ENCODE measurements at places on chromosomes 2 and 18.

DNA sequence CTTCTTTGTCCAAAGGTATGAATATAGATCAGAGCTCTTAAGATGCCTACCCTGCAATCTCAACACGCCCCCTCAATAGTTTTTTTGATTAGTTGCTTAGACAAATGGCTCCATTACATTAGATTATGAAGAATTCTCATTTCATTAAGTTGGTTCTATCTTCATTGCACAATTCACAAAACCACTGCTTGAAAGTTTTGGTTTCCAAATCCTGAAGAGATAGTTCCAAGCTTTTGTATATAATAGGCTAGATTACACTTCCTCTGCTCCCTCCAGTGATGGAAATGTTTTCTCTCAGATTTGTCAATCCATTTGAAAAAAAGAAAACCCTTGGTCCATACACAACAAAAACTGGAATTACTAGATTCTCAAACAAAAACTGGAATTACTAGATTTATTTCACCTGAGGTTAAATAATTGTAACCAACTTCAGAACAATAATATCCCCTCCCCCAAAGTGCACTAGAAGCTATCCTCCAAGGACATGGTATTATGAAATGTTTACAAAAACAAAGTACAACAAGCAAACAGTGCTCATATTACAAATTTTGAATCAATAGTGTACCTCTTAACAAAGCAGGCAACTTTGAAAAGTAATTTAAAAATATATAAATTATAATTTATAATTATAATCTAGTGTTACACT, 6.8 kb upstream of the TLK1 start:
- no peak for DNase-seq

DNA sequence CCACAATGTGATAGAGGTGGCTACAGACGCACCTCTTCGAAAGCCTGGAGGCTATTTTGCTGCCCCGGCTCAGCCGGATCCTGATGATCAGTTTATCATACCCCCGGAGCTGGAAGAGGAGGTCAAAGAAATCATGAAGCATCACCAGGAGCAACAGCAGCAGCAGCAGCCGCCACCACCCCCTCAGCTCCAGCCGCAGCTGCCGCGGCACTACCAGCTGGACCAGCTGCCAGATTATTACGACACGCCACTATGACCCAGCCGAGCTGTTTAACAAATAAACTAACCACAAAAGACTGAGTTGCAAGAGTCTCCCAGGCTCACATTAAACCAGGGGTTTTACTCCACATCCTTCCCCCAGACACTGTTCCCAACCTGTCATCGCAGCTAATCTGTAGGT, 263.8 kb downstream of the PHLPP1 start:
- no peak for DNase-seq

- no peak for DNase-seq
These were observed 256.1 kb downstream of the PRKCE start for GRCh38 chr2:45907592-45907991.

- peak; percentile 32 for DNase-seq
These were observed 201.8 kb downstream of the ZFP36L2 start for GRCh38 chr2:43024515-43025011.

DNA sequence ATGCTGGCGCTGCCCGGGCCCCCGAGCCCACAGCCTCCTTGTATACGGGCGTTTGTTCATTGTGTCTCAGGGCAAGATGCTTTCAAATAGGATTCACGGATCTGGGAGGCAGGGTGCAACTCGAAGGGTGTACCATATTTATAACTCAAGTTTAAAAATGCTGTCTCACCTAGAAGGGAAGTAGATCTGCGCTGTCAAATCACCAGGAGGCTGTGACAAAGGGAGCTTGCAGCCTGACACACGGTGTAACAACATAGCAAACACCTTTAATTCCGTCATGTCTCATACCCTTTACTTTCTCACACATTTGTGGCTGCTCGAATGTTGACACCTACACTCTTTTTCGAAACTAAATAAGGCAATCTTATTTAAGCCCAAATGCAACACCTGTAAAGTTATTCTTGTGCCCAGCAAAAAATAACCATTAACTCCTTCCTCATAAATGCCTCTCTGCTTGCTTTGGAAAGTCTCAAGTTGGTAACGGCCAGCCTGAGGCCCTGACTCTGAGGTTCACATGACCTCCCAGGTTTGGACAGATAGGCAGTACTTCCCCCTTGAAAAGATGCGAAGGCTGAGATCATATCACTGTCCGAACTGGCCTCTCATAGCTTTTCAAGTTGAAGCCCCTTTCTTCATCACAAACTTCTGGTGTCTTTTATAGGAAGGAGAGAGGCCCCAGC, 11.6 kb downstream of the ZEB2 start:
- no peak for DNase-seq

DNA sequence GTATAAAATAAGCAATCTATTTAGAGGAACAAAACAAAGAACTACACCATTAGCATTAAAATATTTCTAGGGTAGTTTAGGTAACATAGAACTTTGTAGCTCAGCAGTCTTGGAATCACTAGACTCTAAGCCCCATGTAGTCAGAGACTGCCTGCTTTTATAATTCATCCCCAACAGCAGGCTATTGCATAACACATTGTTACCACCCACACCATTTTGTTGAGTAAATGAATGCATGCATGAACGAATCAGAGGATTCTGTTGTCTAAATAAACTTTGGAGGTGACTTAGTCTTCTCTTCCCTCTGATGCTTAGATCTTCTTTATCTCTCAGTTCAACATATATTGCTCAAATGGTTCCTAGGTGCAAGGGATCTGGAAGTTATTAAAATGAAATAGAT, 167.6 kb upstream of the TNP1 start:
- DNase-seq, result no peak

- no peak for DNase-seq
These were observed 90.4 kb downstream of the ATAD2B start for GRCh38 chr2:23836505-23836904.

DNA sequence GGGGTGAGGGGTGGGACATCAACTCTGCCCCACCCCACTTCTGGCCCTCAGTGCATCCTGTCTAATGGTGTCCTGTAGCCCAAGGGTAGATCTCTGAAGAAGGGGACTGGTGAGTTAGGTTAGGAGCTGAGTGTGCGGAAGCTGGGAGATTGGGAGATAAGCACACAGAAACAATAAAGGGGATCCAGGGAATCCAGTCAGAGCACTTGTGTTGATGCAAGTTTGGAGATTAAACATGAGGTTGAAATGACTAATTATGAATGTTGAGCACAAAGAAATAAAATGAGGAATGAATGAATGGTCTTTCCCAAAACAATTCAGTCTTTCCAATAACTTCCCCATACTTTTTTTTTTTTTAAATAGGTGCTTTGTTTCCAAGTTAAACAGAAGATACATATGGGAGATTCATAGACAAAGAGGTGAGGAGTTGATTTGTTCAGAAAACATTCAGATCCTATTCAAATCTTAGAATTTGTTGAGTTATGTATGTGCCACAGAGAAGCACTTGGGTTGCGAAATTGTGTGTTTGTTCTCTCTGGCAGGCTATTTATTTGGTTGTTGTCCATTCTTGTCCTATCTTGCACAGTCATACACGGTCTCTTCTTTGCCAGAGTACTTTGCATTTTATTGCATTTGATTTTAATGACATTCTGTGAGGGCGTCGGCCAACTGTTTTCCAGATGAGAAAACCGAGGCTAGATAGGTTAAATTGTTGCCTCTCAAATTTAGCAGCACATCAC, 31.6 kb upstream of the NABP1 start:
- no peak for DNase-seq
